ENCODE measurements at places on chromosomes 7 and 10. TPM values are rescaled to one million over a fixed set of nuclear protein-coding genes. Genes with fewer than 3 reads are reported as not detected.

CCDC172 gene
- total RNA-seq: 7.3 TPM

DNA sequence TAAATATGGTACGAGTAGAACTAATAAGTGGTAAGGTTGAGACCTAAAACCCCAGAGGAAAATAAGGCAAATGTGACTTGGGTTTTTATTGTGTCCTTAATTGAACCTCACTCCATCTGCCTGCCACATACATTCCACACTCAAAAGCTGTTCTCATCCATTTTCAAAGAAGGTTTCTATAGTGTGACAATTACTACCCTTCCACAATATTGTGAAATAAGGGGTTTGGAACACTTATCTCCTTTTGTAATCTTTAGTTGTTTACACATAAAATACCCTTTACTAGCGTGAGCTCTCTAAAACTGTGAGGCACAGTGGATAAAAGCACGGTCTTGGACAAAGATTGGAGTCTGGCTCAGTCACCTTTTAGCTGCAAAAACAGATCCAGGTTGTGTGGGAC lies 166.6 kb downstream of the THSD7A start:
- no peak overlapping the region for H3K27ac ChIP-seq
- H3K4me3 ChIP-seq: no peak overlapping the region
- no peaks in the 10 kb centered on the region for H3K4me1 ChIP-seq
- H3K36me3 ChIP-seq: no peaks in the 10 kb centered on the region

DNA sequence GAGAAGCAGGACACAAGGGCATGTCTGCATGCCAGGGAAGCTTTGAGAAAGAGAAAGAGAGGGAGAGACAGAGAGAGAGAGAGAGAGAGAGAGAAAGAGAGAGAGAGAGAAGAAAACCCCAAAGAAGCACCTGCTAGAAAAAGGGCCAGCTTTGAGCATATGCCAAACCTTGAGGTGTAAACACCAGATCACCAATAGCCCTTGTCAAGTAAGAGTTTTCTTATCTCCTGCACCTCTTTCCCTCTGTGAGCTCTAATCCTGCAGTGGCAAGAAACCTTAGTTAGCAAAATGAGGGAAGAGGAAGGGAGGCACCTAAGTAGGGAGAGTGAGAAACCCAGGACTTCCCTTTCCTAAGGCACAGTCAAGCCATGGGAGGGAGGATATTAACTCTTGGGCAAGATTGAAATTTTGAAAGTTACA lies 11.3 kb upstream of the TRDMT1 start:
- H3K27ac ChIP-seq: no peak overlapping the region
- H3K4me3 ChIP-seq: no peak overlapping the region
- no peak for DNase-seq
- H3K27me3 ChIP-seq: no peaks in the 10 kb centered on the region

DNA sequence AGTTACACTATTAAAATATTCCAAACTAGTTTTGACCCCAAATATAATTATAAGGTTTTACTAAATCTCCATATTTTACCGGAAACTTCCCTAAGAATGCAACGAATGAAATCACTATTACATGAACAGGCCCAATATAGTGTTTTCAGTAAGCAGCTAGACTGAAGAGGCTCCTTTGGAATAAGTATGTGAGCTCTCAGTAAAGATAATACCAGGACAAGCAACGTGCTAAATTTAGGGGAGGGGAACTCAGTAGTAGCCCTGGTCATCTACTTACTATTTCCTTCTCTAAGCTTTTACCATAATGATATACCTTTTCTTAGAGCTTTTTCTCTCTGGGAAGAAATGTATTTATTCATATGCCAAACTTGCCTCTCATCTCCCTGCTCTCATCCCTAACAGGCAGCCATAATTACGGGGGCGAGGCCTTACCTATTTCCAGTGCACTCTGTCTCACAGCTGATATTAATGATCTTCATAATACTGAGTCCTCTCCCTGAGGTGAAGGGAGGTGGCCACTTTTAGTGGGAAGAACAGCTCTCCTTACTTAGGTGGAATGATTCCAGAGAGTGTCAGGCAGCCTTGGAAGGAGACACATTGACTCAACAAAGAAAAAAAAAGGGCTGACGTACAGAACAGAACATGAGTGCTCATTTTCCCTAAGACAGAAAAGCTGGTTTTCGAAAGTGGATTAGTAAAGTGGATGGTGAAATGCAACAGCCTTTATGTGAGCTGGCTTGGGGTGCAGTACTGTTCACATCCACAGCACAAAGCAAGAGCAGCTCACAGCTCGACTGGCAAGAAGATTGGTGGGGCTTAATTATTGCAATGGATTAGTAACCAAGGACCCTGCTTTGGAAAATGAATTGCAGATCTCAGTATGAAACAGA lies 165.4 kb downstream of the GLI3 start:
- H3K36me3 ChIP-seq: no peaks in the 10 kb centered on the region
- DNase-seq: no peak
- no peak overlapping the region for H3K4me3 ChIP-seq
- H3K27me3 ChIP-seq: no peaks in the 10 kb centered on the region

IKZF1 gene
- 9.9 TPM for total RNA-seq

DNA sequence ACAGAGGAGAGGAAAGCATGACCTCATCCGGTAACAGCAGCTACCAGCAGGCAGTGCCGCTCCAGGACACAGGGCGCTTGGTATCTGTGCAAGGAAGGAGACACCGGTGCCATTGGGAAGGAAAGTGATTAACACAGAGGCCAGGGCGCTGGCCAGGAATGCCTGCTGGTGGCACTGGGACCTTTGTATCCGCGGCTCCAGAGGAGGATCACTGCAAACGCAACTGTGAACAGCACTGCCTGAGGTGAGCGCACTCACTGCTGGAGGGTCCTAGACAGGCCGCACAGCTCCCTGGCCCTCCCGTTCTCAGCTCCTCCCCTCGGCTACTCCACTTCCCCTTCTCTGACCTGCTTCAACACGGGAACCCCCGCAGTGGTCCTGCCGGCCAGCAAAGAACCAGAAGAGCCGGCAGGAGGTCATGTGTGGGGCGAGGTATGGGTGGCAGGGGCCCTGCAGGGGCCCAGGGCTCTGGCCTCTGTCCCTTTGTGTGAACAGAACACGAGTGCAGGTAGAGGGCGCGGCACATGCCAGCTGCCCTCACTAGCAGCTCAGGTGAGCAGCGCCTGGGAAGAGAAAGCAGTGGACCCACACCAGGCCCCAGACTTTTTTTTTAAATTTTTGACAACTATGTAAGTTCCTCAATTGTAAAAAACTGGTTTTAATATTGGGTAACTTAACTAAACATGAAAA lies 107.6 kb downstream of the VIPR2 start:
- peaks cover 3% of the 10 kb centered on the region for H3K4me1 ChIP-seq
- no peaks in the 10 kb centered on the region for H3K36me3 ChIP-seq
- no peaks in the 10 kb centered on the region for H3K27me3 ChIP-seq
- peak; percentile 11 for DNase-seq
- no peak overlapping the region for H3K4me3 ChIP-seq

DNA sequence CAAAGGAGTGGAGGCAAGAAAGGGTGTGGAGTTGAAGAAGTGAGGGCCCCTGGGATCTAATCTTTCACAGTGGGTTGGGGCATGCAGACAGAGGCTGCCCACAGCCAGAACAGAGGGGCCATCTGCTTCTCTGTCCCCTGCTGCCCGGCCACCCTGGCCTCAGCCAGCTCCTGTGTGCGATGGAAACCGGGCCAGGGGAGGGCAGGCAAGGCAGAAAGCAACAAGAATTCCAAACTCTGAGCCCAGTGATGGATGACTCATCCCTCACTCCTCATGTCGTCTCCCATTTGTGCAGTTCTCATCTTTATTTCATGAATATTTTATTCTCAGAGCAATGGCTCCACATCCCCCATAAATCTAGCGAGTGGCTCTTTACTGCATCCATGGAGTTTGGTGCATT lies 757.1 kb downstream of the GRID1 start:
- H3K36me3 ChIP-seq: no peaks in the 10 kb centered on the region
- H3K27me3 ChIP-seq: no peaks in the 10 kb centered on the region
- no peak overlapping the region for H3K27ac ChIP-seq

- H3K4me3 ChIP-seq: no peak overlapping the region
- peak; percentile 67 for DNase-seq
- no peaks in the 10 kb centered on the region for H3K27me3 ChIP-seq
- no peaks in the 10 kb centered on the region for H3K36me3 ChIP-seq
- H3K4me1 ChIP-seq: no peaks in the 10 kb centered on the region
Observed at GRCh38 chr10:44316187-44316921, 68.5 kb downstream of the CXCL12 start.

DNA sequence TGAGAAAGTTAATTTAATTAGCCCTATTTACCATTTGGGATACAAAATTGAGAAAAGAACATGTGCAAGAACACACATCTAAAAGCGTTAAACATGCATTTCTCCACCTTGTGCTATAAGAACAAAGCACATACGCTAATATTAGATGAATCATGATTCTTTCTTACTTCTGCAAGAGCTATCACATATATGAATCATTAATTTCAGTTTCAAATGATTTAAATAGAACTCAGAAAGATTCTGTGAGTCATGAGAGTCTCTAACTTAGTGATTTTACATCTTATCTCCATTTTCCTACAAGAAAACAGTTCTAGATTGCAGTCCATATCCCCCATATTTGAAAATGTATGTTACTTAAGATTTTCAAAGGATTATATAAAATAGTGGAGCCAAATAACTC lies 173.9 kb downstream of the RNLS start:
- no peaks in the 10 kb centered on the region for H3K27me3 ChIP-seq
- no peak overlapping the region for H3K4me3 ChIP-seq
- H3K4me1 ChIP-seq: no peaks in the 10 kb centered on the region
- no peak overlapping the region for H3K27ac ChIP-seq

DNA sequence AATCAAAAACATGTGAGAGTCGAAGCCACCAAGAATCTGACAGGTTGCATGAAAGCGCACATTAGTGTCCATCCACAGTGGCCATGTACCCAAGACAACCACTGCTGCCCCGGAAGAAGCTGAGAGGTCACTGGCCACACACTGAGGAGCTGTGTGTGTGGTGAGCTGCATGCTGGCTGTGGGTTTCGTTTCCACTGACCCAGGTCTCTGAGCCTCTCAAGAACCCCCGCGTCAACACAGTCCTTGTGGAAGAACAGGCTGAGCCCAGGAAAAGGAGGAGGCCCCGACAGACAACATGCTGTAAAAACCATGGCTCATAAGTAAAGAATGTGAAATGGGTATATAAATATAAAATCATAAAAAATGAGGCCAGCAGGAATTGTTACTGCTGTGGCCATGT lies 8.2 kb downstream of the VIPR2 start:
- no peak overlapping the region for H3K27ac ChIP-seq
- no peak overlapping the region for H3K4me3 ChIP-seq
- H3K27me3 ChIP-seq: no peaks in the 10 kb centered on the region

FZD8 gene
- total RNA-seq: 16.4 TPM

DNA sequence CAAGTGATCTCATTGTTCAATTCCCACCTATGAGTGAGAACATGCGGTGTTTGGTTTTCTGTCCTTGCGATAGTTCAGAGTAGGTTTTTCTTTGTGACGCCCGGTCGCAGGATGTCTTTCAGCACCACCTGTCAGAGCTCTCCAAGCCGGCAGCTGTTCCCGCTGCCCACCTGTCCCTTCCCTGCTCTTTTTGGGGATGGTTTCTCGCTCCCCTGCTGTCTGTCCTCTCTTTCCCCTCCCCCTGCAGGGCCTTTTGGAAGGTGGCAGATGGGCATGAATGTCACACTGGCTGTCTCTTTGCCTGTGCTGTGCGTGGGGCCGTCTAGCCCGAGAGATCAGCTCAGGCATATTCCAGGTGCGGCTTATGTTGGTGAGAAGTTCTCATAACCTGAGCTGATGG lies 137.0 kb downstream of the GRK5 start:
- no peaks in the 10 kb centered on the region for H3K36me3 ChIP-seq
- no peak overlapping the region for H3K4me3 ChIP-seq
- no peaks in the 10 kb centered on the region for H3K4me1 ChIP-seq
- no peak for DNase-seq

ADAMTS14 gene
- total RNA-seq: 0.63 TPM

IGFBP3 gene
- 79.8 TPM for total RNA-seq

DNA sequence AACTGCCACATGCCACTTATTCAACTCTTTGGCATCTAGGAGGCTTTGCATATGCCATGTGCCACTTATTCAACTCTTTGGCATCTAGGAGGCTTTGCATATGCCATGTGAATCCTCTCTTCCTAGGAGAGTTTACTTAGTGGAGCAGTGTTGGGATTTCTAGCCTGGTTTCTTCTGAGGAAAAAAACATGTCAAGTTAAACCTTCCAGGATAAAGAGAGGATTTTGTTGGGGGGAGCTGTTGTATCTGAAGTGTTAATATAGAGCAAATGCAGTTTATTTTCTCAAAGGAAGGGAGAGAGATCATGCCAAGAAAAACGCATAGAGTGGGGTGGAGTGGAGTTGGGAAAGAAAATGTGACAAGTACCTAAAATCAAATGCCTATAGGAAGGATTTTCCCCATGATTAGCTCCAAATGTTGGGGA lies 91.5 kb downstream of the MCU start:
- no peak overlapping the region for H3K4me3 ChIP-seq
- no peak overlapping the region for H3K27ac ChIP-seq
- H3K4me1 ChIP-seq: peaks cover 5% of the 10 kb centered on the region
- no peaks in the 10 kb centered on the region for H3K36me3 ChIP-seq
- DNase-seq: no peak
- H3K27me3 ChIP-seq: no peaks in the 10 kb centered on the region

GRCh38 chr10:3658766-3659165 lies 126.2 kb downstream of the KLF6 start:
- DNase-seq: no peak
- no peak overlapping the region for H3K27ac ChIP-seq
- no peaks in the 10 kb centered on the region for H3K4me1 ChIP-seq

FAM25C gene
- total RNA-seq: not detected

DNA sequence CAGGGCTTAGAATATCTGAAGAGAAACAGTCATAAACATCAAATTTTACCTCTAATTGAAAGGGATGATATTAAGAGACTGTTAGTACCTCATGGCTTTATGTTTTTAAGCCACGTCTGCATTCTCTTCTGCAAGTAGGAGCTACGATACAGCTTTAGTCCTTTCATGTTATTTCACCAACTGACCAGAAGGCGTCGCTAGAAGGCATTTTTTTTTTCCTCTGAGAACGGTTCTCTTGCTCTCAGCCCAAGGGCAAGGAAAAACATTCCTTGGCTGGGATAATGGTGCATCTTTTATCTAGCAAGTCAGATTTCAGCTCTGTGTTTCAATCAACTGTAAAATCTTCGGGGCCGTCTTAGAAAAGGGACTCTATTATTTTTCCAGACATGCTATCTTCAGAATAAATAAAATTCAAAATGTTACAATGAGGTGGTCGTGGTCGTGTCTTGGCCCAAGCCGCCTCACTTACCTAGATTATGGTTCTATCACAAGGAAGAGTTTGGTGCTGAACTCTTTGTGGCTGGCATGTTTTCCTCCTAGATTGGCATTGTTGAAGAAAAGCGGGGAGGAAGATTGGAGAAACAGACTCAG lies 41.6 kb upstream of the LYZL2 start:
- DNase-seq: peak; percentile 28
- no peaks in the 10 kb centered on the region for H3K27me3 ChIP-seq
- no peaks in the 10 kb centered on the region for H3K4me1 ChIP-seq
- no peak overlapping the region for H3K4me3 ChIP-seq

GRCh38 chr10:90998733-90999511 lies 78.0 kb upstream of the ANKRD1 start:
- H3K4me3 ChIP-seq: no peak overlapping the region
- no peaks in the 10 kb centered on the region for H3K4me1 ChIP-seq
- no peak for DNase-seq
- no peak overlapping the region for H3K27ac ChIP-seq
- no peaks in the 10 kb centered on the region for H3K27me3 ChIP-seq
- H3K36me3 ChIP-seq: no peaks in the 10 kb centered on the region

GRCh38 chr7:93150200-93150835 lies 2.1 kb upstream of the SAMD9L start:
- no peaks in the 10 kb centered on the region for H3K27me3 ChIP-seq
- H3K36me3 ChIP-seq: no peaks in the 10 kb centered on the region
- H3K4me1 ChIP-seq: peaks cover 4% of the 10 kb centered on the region
- H3K4me3 ChIP-seq: no peak overlapping the region
- H3K27ac ChIP-seq: no peak overlapping the region

PTN gene
- total RNA-seq: 131 TPM

SPDYE6 gene
- total RNA-seq: 2.3 TPM
